ENCODE measurements at places on chromosomes 7 and 10.

DNA sequence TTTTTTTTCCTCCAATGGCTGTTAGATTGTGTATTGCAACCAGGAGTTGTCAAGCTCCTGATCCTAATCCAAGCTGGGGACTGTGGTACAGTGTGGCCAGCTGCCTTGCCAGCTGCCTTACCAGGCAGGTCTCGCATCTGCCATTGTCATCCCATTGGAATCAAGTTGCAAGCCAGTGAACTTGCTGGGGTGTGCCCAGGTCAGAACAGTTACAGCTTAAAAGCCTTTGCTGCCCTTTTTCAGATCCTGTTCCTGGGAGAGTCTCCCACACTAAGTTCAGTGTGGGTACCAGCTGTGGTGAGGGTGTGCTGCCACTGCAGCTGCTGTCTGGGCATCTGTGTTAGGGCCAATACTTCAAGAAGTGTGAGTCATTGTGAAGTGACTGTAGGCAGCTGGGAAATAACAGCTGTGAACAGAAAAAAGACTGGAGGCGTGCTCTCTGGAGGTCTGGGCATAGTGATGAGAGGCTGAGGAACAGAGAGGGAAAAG lies 72.8 kb downstream of the CCNY start:
- H3K27me3 ChIP-seq: no peaks in the 10 kb centered on the region
- H3K4me1 ChIP-seq: peaks cover 3% of the 10 kb centered on the region
- DNase-seq: no peak
- H3K27ac ChIP-seq: no peak overlapping the region
- H3K36me3 ChIP-seq: no peaks in the 10 kb centered on the region

DNA sequence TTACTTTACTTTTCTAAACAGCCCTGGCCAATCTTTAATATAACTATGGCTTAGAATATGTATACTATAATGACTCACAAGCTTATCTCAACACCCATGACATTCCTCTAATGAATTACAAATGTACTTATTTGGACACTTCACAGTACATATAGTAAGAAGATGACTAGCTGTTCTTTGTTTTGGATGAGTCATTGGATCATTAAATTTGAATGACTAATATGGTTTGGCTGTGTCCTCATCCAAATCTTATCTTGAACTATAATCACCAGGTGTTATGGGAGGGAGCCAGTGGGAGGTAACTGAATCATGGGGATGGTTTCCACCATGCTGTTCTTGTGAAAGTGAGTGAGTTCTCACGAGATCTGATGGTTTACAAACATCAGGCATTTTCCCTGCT lies 807.5 kb upstream of the SORCS1 start:
- H3K4me3 ChIP-seq: no peak overlapping the region
- H3K4me1 ChIP-seq: no peaks in the 10 kb centered on the region
- H3K27ac ChIP-seq: no peak overlapping the region
- no peak for DNase-seq
- no peaks in the 10 kb centered on the region for H3K36me3 ChIP-seq

- no peaks in the 10 kb centered on the region for H3K36me3 ChIP-seq
- no peak for DNase-seq
- peaks cover 24% of the 10 kb centered on the region for H3K4me1 ChIP-seq
- peaks cover 7% of the 10 kb centered on the region for H3K27me3 ChIP-seq
- no peak overlapping the region for H3K4me3 ChIP-seq
- no peak overlapping the region for H3K27ac ChIP-seq
These were observed 123.4 kb downstream of the DYNC2I1 start for GRCh38 chr7:158979635-158980351.

- DNase-seq: no peak
- peak overlapping the region; percentile 8 for H3K4me3 ChIP-seq
- H3K36me3 ChIP-seq: no peaks in the 10 kb centered on the region
- no peaks in the 10 kb centered on the region for H3K27me3 ChIP-seq
- H3K27ac ChIP-seq: peak overlapping the region; percentile 15
These were observed 12.2 kb downstream of the PDCD4 start for GRCh38 chr10:110883924-110884323.

- H3K4me3 ChIP-seq: no peak overlapping the region
- peak overlapping the region; percentile 5 for H3K27ac ChIP-seq
- H3K4me1 ChIP-seq: peaks cover 17% of the 10 kb centered on the region
- no peaks in the 10 kb centered on the region for H3K27me3 ChIP-seq
- no peaks in the 10 kb centered on the region for H3K36me3 ChIP-seq
- no peak for DNase-seq
These were observed 63.6 kb downstream of the RGS10 start for GRCh38 chr10:119478811-119479341.

DNA sequence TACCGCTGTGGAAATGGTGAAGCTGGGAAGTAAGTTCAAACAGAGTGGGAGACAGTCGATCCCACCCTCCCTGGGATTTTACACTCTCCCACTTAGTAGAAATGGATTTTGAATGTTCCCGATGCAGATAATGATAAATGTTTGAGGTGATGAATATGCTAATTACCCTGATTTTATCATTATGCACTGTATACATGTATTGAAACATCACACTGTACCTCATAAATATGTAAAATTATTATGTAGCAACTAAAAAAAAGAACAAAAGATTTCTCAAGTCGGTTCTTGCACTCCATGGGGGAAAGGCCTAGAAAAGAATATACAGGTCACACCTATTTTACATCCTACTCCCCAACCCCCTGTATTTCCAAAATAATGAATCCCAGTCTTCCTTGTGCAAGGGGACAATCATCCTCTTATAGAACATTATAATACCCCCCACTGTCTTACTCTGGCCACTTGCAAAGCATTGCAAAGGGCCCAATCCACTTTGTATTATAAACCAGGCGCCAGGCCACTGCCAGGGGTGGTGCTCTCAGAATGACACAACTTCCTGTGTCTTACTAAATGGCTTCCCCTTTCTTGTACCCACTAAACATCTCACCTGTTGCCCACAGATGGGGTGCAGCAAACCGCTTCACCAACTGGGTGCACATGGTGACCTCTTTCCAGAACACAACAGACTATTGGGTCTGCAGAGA lies 20.6 kb upstream of the OR2AE1 start:
- peaks cover 24% of the 10 kb centered on the region for H3K36me3 ChIP-seq
- H3K27ac ChIP-seq: no peak overlapping the region
- no peaks in the 10 kb centered on the region for H3K27me3 ChIP-seq
- H3K4me1 ChIP-seq: no peaks in the 10 kb centered on the region
- H3K4me3 ChIP-seq: no peak overlapping the region

- H3K4me1 ChIP-seq: no peaks in the 10 kb centered on the region
- H3K36me3 ChIP-seq: no peaks in the 10 kb centered on the region
- DNase-seq: no peak
These were observed 16.5 kb upstream of the ANK3 start for GRCh38 chr10:60406182-60406581.

GRCh38 chr10:49784681-49785080 lies 22.6 kb upstream of the OGDHL start:
- H3K4me3 ChIP-seq: no peak overlapping the region
- DNase-seq: no peak
- H3K36me3 ChIP-seq: no peaks in the 10 kb centered on the region
- H3K27me3 ChIP-seq: no peaks in the 10 kb centered on the region
- no peak overlapping the region for H3K27ac ChIP-seq
- H3K4me1 ChIP-seq: no peaks in the 10 kb centered on the region

GRCh38 chr10:98307916-98308541 lies 40.0 kb upstream of the LOXL4 start:
- no peak for DNase-seq
- H3K4me3 ChIP-seq: no peak overlapping the region
- H3K27me3 ChIP-seq: peaks cover 2% of the 10 kb centered on the region
- H3K4me1 ChIP-seq: no peaks in the 10 kb centered on the region
- H3K27ac ChIP-seq: no peak overlapping the region

DNA sequence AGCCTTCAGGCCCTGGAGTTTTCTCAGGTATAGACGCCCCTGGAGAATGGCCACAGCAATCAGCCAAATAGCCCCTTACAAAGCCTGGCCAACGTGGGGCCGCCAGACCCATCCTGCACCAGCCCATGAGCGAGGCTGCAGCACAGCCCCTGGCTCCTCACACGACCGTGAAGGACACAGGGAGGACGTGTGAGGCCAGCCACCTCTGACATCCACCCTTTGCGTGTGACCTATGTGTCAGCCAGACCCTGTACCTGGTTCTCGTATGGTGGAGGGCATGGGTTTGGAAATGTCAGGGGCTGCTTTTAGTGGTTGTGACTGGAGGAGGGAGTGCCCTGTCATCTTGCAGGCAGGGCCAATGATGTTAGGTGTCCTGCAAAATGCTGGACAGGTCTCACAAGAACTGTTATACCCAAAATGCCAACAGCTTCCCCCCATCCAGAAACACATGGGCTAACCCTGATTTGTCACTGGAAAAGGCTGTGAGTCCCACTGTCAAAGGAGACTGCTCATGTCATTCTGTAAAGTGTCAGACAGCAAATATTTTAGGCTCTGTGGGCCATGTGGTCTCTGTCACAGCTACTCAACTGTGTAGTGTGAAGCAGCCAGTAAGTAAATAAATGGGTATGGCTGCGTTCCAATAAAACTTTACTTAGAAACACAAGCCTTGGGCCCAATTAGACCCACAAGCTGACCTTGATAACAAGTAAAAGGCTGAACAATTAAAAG lies 30.0 kb downstream of the NOD1 start:
- no peaks in the 10 kb centered on the region for H3K4me1 ChIP-seq
- H3K4me3 ChIP-seq: no peak overlapping the region
- H3K36me3 ChIP-seq: peaks cover 54% of the 10 kb centered on the region
- no peak overlapping the region for H3K27ac ChIP-seq

DNA sequence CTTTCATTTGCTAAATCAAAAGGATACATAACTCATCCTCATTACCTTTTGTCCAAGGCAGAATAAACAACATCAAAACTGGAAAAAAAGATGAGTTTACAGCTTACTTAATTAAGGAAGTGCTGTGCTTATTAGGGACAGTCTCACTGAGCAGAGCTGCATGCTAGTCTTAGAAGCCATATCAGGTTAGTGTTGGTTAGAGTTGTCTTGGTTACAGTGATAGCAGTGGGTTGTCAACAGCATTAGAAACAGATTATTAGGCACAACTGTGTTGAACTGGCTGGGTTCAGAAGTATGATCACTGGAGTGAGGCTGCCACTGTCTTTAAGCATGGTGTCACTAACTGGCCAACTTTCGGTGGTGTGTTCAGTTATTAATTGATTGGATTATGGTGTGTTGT lies 503.9 kb upstream of the IGFBP3 start:
- H3K4me3 ChIP-seq: no peak overlapping the region
- no peaks in the 10 kb centered on the region for H3K27me3 ChIP-seq
- H3K36me3 ChIP-seq: no peaks in the 10 kb centered on the region
- no peak overlapping the region for H3K27ac ChIP-seq

- no peak overlapping the region for H3K4me3 ChIP-seq
- no peaks in the 10 kb centered on the region for H3K27me3 ChIP-seq
- DNase-seq: no peak
- H3K36me3 ChIP-seq: peaks cover 19% of the 10 kb centered on the region
These were observed 7.9 kb downstream of the EDRF1 start for GRCh38 chr10:125727436-125727835.

DNA sequence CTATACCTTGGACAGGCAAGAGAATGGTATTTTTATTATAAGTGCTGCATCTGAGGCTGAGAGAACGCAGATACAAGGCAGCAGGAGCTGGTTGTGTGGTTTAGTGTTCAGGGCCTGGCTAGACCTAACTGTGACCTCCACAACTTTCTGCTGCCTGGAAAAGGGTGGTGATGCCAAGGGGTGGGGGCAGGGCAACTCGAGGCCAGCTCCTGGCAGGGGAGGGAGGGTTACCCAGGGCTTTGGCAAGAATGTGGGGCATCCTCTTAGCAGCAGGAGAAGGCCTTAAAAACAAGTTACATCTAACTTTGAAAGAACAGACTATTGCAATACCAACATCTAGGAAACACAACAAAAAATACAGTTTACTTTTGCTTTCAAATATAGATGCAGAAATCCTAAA lies 13.0 kb downstream of the MXI1 start:
- no peak for DNase-seq
- H3K36me3 ChIP-seq: no peaks in the 10 kb centered on the region
- no peak overlapping the region for H3K27ac ChIP-seq

GRCh38 chr10:58217612-58218011 lies 50.1 kb downstream of the IPMK start:
- H3K27ac ChIP-seq: no peak overlapping the region
- H3K4me3 ChIP-seq: no peak overlapping the region
- H3K4me1 ChIP-seq: peaks cover 4% of the 10 kb centered on the region
- no peak for DNase-seq
- H3K27me3 ChIP-seq: no peaks in the 10 kb centered on the region
